ENCODE measurements at places on chromosomes 1 and 21. TPM values are rescaled to one million over a fixed set of nuclear protein-coding genes. Genes with fewer than 3 reads are reported as not detected.

GRCh38 chr1:220498188-220498587 is 29.7 kb upstream of the MARK1 start:
- peak; percentile 6 for DNase-seq

DNA sequence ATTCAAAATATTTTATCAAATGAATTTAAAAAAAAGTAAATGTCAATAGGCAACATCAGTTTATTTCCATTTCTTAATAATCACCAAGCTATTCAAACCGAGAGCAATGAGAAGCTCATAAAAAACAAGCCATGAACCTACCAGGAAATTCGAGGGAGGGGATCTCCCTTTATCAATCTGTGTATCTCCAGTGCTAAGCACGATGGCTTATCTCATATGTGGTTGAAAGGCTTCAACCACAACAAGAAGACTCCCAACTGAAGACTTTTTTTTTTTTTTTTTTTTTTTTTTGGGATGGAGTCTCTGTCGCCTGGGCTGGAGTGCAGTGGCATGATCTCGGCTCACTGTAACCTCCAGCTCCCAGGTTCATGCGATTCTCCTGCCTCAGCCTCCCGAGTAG is 833.3 kb downstream of the USP25 start:
- no peak for DNase-seq

Gene ESRRG
- total RNA-seq: not detected

- DNase-seq: no peak
Observed at GRCh38 chr1:163161841-163162240, 40.9 kb downstream of the RGS5 start.

Gene CIART
- total RNA-seq: 7.7 TPM

Gene RAD54L
- total RNA-seq: 3.9 TPM

DNA sequence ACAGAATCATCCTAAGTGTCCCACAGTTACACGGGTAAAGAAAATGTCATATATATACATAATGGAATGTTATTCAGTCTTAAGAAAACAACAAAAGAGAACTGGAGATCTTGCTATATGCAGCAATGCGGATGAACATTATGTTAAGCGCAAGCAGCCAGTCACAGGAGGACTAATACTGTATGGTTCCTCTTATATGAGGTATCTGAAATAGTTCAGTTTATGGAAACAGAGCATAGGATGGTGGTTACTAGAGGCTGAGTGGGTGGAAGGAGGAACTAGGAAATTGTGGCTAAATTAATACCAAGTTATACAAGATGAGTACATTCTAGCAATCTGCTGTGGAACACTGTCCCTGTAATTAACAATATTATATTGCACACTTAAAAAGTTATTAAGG is 834.3 kb downstream of the KCNT2 start:
- DNase-seq: no peak

DNA sequence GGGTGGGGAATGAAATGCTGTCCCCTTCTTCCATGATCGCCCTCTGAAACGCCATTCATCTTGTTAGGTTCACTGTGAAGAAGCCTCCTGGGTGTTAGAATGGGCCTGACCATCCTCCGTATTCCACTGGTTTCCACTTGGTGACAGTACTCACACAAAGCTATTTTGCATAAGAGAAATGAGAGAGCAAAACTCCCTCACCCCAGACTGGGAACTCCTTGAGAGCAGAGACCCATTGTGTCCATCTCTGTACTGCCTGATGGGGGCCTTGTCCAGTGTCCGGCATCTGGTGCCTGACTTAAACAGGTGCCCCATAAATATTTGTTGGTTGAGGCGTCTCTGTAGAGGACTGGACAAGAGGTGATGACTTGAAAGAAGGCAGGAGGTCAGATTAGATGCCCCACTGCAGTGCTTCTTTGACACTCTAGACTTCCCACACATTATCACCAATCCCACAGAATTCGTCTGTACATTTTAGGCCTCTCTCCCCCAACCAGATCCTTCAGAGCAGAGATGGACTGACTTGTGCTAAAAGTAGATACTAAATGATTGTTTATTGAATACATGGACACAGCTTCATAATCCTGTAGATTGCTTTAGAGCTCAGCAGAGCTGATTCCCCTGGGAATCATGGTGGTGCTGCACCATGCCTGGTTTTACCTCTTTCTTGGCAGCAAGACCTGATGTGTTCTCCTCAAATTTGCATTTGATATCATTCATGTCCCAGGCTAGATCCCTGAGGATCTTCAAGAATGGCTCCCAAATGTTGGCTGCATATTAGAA is 22.4 kb upstream of the KCNA2 start:
- no peak for DNase-seq

Gene GAS5
- 562 TPM for total RNA-seq

- no peak for DNase-seq
Observed at GRCh38 chr1:221776495-221777301, 34.8 kb upstream of the DUSP10 start.

DNA sequence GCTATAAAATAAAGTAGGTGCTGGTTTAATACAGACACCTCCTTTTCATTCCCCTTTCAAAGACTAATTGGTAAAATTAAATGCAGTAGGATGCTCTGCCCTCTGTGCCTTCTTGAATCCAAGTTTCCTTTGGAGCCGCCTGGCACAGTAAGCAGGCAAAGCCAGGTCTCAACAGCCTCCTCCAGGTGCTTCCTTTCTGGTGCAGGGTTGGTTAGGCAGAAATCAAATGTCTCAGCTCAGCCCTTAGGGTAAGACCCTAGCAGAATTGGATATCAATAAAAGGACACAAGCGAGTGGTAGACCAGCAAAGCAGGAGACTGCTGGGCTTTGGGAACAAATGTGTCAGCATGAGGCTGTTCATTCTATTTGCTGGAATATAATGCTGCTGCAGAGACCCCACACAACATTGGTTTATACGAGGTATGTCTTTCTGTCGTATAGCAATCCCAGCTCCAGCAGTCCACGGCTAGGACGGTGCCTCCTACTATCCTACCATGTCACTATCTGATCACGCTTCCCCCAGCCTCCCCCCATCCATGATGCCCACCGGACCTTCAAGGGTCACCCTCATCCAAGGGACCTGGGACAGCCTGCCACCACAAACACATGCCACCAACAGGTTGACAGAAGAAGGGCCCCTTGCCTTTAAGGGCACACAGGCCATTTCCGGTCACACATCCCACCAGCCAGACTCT is 58.4 kb downstream of the CAPN2 start:
- no peak for DNase-seq

Gene KRTAP10-7
- total RNA-seq: not detected

DNA sequence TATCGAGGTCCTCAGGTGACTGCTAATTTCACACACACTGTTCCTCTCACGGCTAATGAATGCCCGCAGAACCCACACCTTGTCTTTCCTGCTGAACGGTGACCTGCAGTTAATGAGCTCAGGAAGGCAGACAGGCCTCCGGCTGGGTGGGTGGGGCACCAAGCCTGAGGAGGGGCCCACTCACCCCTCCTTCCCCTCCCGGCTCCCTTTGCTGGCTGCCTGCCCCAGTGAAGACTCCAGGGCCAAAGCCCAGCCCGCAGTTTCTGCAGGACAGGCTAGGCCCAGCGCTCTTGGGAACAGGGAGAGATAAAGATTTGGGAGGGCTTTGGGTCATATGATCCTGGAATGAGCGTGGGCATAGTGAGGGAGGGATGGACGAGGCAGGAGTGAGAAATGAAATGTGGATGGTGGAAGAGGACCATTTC is 26.4 kb downstream of the FOXO6 start:
- DNase-seq: peak; percentile 21

GRCh38 chr1:66571789-66572188 is 37.8 kb downstream of the SGIP1 start:
- peak; percentile 79 for DNase-seq

- DNase-seq: peak; percentile 3
Observed at GRCh38 chr1:10696977-10697376, 99.5 kb downstream of the CASZ1 start.

DNA sequence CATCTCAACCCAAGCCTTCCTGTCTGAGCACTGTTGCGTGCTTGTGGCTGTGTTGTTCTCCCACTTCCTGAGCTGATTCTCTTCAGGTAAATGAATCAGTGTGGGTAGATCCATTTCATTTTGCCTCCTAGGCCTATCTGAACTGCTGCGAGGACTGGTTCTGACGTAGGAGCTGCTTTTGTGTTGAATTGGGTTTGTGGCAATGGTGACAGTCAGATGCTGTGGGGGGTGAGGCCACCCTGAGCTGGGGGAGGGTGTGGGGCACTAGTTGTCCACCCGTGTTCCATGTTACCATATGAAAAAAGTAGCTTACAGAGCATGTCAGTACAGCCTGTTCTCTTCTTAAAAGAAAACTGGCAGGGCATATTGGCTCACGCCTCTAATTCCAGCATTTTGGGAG is 81.5 kb downstream of the MRPS6 start:
- no peak for DNase-seq

Gene ZNF691
- total RNA-seq: 5.1 TPM

- no peak for DNase-seq
Observed at GRCh38 chr1:180927841-180928240, 15.1 kb downstream of the KIAA1614 start.

GRCh38 chr1:158979229-158979628 is 30.5 kb upstream of the IFI16 start:
- no peak for DNase-seq

Gene AIM2
- not detected for total RNA-seq

DNA sequence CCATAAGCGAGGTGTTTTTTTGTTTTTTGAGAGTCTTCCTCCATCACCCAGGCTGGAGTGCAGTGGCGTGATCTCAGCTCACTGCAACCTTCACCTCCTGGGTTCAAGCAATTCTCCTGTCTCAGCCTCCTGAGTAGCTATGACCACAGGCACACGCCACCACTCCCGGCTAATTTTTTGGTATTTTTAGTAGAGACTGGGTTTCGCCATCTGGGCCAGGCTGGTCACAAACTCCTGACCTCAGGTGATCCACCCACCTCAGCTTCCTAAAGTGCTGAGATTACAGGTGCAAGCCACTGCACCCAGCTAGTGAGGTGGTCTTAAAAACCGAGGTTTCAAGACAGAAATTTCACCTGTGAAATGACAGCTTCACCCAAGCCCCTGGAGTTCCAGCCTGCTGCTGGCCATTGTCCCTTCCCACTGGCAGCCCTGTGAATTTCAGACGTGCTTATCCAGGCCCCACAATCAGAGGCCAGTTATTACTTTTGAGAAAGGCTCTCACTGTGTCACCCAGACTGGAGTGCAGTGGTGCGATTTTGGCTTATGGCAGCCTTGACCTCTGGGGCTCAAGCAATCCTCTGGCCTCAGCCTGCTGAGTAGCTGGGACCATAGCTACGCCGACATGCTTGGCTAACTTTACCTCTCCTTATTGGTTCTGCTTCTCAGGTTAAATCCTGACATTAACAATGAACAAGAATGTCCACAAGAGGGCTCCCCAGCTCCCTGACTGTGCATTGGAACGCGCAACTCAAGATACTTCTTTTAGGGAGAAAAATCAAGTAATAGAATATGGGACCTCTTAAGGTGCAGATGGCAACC is 19.4 kb downstream of the ENO1 start:
- peak; percentile 66 for DNase-seq

- DNase-seq: no peak
Observed at GRCh38 chr1:67304023-67304422, 3.6 kb upstream of the IL12RB2 start.

- no peak for DNase-seq
Observed at GRCh38 chr1:62426237-62426636, 10.6 kb upstream of the USP1 start.

GRCh38 chr1:195481293-195481692 is 1126.9 kb downstream of the KCNT2 start:
- DNase-seq: no peak

DNA sequence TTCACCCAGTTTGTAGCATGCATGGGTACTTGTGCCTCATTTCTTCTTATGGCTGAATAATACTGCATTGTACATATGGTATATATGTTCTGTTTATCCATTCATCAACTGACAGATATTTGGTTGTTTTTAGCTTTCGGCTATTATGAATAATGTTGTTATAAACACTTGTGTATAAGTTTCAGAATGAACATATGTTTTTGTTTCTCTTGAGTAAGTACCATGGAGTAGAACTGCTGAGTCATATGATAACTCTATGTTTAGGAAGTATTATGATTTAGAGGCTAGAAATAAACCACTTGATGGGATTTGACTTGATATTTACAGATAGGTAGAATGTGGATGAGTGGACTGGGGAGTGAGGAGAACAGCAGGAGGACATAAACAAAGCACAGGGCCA is 48.6 kb downstream of the WNT2B start:
- DNase-seq: peak; percentile 28

Gene OLIG2
- not detected for total RNA-seq

- DNase-seq: no peak
Observed at GRCh38 chr21:38012672-38013071, 96.4 kb upstream of the KCNJ6 start.

- no peak for DNase-seq
Observed at GRCh38 chr1:150102986-150103385, 35.4 kb downstream of the VPS45 start.

Gene HYI
- total RNA-seq: 60.3 TPM

Gene TARDBP
- total RNA-seq: 139 TPM

DNA sequence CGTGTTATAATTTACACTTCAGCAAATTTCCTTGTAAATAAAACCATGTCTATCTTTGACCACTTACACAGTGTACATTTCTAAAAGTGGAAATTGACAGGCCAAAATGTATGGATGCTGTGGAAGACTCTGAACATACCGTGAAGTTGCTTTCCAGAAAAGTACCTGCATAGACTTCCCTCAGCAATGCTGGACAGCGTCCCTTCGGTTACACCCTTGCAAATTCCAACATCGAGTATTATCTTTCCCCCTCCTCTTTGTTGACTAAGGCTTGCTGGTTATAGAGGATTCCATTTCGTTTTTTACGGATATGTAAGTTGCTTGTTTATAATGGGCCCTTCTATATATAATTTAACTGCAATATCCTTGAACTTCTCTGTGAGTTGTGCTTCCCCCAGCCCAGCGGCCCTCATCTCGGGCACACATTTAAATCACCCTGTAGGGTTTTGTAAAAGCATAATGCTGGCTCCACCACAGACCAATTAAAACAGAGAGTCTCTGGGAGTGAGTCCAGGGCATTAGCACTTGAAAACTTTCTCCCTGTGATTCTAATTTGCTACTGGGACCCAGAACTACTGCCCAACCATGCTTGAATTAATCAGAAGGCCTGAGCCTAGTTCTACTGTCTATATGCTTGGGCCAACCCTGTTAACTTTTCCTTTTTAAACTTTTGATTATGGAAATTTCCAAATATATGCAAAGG is 230.3 kb downstream of the GRIK3 start:
- no peak for DNase-seq

DNA sequence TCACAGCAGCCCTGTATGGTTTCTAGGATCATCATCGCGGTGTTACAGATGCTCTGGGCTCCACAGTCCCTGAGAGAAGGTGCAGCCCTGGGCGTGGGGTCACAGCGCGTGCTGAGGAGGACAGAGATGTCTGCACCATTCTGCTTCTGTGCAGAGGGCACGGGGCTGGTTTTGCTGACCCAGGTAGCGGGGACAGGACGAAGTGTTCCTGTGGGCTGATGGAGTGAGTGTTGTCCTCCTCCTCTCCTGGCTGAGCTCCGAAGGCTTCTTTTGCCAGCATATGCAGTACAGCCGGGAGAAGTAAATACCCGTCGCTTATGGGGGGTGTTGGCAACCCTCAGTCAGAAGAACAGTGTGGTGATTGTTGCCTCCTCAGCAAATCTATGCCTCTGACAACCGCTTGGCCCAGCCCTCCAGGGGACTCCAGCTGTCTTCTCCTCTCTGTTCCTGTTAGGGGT is 101.5 kb downstream of the DDX20 start:
- no peak for DNase-seq

GRCh38 chr1:4797429-4797828 is 143.0 kb downstream of the AJAP1 start:
- DNase-seq: no peak

All from HFFc6 (cell line).